ENCODE measurements at places on chromosomes 12 and 14. TPM values are rescaled to one million over a fixed set of nuclear protein-coding genes. Genes with fewer than 3 reads are reported as not detected.

Gene GMPR2
- 237 TPM for total RNA-seq

Gene RTRAF
- total RNA-seq = 47.4 TPM

Gene KRT75
- total RNA-seq = not detected

DNA sequence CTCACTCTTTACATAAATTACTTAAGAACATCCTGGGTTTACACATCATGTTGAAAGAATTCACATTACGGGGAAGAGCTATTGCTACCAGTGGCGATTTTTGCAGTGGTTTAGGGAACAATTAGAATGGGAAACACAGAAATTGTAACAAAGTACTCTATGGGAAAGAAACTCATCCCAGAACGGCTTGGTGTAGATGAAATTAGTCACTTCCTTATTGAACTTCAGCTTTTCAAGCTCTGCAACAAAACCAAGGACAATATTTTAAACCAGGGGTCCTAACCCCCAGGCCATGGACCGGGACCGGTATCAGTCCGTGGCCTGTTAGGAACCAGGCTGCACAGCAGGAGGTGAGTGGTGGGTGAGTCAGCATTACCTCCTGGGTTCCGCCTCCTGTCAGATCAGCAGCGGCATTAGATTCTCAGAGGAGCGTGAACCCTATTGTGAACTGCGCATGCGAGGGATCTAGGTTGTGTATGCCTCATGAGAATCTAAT lies 32.3 kb upstream of the FICD start:
- H3K4me3 ChIP-seq = no peak overlapping the region
- no peaks in the 10 kb centered on the region for H3K4me1 ChIP-seq
- H3K27ac ChIP-seq = no peak overlapping the region
- no peaks in the 10 kb centered on the region for H3K36me3 ChIP-seq

GRCh38 chr12:96392397-96392796 lies 7.8 kb downstream of the CDK17 start:
- no peak overlapping the region for H3K4me3 ChIP-seq
- no peak overlapping the region for H3K27ac ChIP-seq
- H3K27me3 ChIP-seq = no peaks in the 10 kb centered on the region
- DNase-seq = no peak

- DNase-seq = no peak
- H3K4me1 ChIP-seq = peaks cover 10% of the 10 kb centered on the region
- H3K27ac ChIP-seq = no peak overlapping the region
- H3K36me3 ChIP-seq = peaks cover 22% of the 10 kb centered on the region
- H3K27me3 ChIP-seq = no peaks in the 10 kb centered on the region
Measured at GRCh38 chr12:53505555-53506449, 1.5 kb downstream of the NPFF start.

- H3K4me3 ChIP-seq = no peak overlapping the region
- no peaks in the 10 kb centered on the region for H3K4me1 ChIP-seq
- H3K27me3 ChIP-seq = no peaks in the 10 kb centered on the region
Measured at GRCh38 chr12:63095369-63095980, 55.5 kb downstream of the AVPR1A start.

- no peak for DNase-seq
- no peak overlapping the region for H3K4me3 ChIP-seq
- H3K27ac ChIP-seq = no peak overlapping the region
- no peaks in the 10 kb centered on the region for H3K27me3 ChIP-seq
Measured at GRCh38 chr12:131333621-131334440, 377.1 kb upstream of the SFSWAP start.

GRCh38 chr12:116015525-116015924 lies 262.0 kb downstream of the MED13L start:
- no peak for DNase-seq
- no peak overlapping the region for H3K4me3 ChIP-seq
- H3K27ac ChIP-seq = no peak overlapping the region
- H3K27me3 ChIP-seq = no peaks in the 10 kb centered on the region
- H3K4me1 ChIP-seq = peaks cover 9% of the 10 kb centered on the region

- no peaks in the 10 kb centered on the region for H3K27me3 ChIP-seq
- DNase-seq = no peak
- peaks cover 13% of the 10 kb centered on the region for H3K4me1 ChIP-seq
- H3K36me3 ChIP-seq = peaks cover 11% of the 10 kb centered on the region
- peak overlapping the region; percentile 89 for H3K27ac ChIP-seq
Measured at GRCh38 chr12:103955811-103956508, 9.7 kb upstream of the TDG start.

GRCh38 chr12:49403971-49404450 lies 36.7 kb downstream of the SPATS2 start:
- H3K27me3 ChIP-seq = no peaks in the 10 kb centered on the region
- H3K4me1 ChIP-seq = no peaks in the 10 kb centered on the region
- H3K36me3 ChIP-seq = no peaks in the 10 kb centered on the region

All from thyroid gland (tissue), 4 donors.